Neural progenitor cell (in vitro differentiated cells): ENCODE measurements at places on chromosomes 2 and 18. TPM values are rescaled to one million over a fixed set of nuclear protein-coding genes. Genes with fewer than 3 reads are reported as not detected.

RUFY4 gene
- not detected in 2 replicates for total RNA-seq

DNA sequence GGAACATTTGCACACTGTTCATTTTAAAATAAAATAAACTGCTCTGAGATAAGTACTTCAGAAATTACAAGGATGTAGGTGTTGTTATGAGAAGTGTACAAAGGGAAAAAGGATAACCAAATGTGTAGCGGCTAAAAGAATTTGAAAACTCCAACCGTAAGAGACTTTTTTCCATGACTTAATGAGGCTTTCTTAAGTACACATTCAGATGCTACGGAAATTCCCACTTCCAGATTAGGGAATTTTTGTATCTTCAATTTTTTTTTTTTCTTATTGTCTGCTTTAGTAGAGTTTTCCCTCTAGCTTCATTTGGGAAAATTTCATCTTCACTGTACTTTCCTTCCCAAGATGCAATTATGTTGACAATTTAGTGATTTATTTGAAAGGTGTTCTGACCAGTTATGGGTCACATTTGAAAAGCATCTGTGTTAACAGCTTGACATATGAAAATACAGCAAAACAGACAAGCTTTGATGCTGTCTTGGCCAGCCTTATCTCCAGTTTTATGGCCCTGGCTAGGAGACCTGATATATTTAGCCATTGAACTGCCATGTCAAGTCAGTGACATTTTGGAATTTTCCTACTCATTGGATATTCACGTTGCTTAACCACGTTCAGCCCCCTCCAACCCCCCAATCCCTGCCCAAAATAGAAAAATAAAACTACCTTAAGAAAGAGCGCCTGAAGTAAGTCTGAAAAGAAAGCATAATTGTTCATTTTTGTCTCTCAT is 105.6 kb downstream of the FEZ2 start:
- no peak for DNase-seq
- H3K27ac ChIP-seq, result no peak overlapping the region
- no peaks in the 10 kb centered on the region for H3K27me3 ChIP-seq

DNA sequence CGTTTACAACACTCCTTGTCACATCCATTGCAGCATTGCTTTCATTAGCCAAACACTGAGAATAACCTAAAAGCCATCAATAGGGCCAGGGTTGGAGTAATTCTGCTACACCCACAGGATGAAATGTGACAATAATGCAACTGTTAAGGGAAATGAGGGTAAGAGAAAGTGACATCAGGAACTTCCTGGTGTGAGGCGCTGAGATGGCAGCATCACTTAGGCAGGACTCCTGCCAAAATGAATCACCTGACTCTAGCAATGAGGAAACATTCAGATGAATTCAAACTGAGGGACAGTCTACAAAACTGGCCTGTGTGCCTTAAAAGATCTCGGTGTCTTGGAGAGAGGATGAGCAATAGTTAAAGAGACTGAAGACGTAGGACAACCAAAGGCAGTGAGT is 115.6 kb upstream of the AGAP1 start:
- H3K27ac ChIP-seq, result no peak overlapping the region
- no peaks in the 10 kb centered on the region for H3K27me3 ChIP-seq
- no peaks in the 10 kb centered on the region for H3K4me1 ChIP-seq

- H3K4me3 ChIP-seq, result no peak overlapping the region
- no peaks in the 10 kb centered on the region for H3K27me3 ChIP-seq
- no peak overlapping the region for H3K27ac ChIP-seq
- peaks cover 26% of the 10 kb centered on the region for H3K4me1 ChIP-seq
Observed at GRCh38 chr2:143823296-143823695, 694.1 kb downstream of the ARHGAP15 start.

DAPL1 gene
- total RNA-seq, result not detected in 2 replicates

- no peaks in the 10 kb centered on the region for H3K36me3 ChIP-seq
- peaks cover 18% of the 10 kb centered on the region for H3K4me1 ChIP-seq
- H3K27me3 ChIP-seq, result no peaks in the 10 kb centered on the region
Observed at GRCh38 chr2:216784456-216784855, 75.4 kb downstream of the TNP1 start.

PDCD1 gene
- not detected in 2 replicates for total RNA-seq

DNA sequence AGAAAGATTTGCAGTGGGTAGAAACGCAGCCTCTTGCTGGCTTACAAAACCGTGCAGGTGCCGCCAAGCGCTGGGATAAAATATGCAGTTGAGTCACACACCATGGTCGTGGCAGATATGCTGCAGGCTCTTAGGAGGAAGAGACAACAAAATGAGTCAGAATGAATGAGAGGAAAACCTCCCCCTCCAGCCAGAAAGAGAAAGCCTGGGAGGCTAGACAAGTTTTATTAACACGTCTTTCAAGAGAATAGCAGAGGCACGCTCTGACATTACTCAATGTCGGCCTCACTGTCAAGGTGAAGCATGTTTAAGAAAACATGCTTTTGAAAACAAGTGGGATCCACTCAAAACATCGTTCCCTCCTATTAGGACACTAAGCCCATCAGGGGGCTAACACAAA is 37.1 kb upstream of the ZCCHC2 start:
- no peaks in the 10 kb centered on the region for H3K27me3 ChIP-seq
- H3K27ac ChIP-seq, result no peak overlapping the region
- H3K36me3 ChIP-seq, result no peaks in the 10 kb centered on the region

MMADHC gene
- total RNA-seq, result 149 and 178 TPM in 2 replicates

DNA sequence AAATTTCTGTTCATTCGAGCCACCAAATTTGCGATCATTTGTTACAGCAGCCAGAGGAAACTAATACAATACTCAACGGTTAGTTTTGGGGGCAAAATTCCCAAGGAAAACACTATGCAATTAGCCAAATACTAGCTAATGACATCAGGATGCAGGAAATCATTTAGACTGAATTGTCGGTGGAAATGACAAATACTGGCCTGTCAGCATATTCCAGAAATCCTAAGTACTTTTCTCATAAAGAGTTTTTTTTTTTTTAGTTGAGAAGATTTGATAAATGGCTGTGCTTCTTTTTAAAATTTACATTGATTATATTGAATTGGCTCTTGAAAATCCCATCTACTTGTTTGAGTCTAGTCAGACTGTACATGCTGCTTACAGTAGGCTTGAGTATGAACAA is 410.1 kb downstream of the SUCLG1 start:
- no peak overlapping the region for H3K27ac ChIP-seq
- no peak overlapping the region for H3K4me3 ChIP-seq
- no peaks in the 10 kb centered on the region for H3K4me1 ChIP-seq
- DNase-seq, result no peak

DNA sequence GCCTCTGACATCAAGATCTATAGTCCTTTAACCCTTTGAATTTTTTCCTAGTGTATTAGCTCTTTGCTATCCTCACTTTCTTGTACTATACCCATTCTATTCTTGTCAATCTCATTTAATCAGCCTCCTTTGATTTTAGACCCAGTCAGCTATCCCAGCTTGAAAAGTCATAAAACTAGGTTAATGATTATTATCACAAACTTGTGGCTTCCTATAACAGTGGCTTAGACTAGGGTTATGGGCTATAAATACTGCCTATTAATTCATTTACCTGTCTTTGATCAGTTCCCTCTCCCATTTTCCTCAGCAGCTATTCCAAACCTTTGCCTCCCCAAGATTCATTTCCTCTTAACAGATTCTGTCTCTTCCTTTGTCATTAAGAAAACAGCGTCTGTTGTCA is 174.8 kb downstream of the UBR3 start:
- no peak overlapping the region for H3K4me3 ChIP-seq
- H3K27me3 ChIP-seq, result no peaks in the 10 kb centered on the region
- no peak for DNase-seq
- H3K4me1 ChIP-seq, result no peaks in the 10 kb centered on the region

- H3K4me3 ChIP-seq, result no peak overlapping the region
- no peaks in the 10 kb centered on the region for H3K27me3 ChIP-seq
- DNase-seq, result no peak
- H3K36me3 ChIP-seq, result no peaks in the 10 kb centered on the region
Observed at GRCh38 chr2:217597681-217598080, 405.1 kb downstream of the TNS1 start.

GDF7 gene
- total RNA-seq, result not detected in 2 replicates

VRK2 gene
- 24.1 and 39.2 TPM in 2 replicates for total RNA-seq

NXPH2 gene
- total RNA-seq, result 2.7 and 4.3 TPM in 2 replicates

DNA sequence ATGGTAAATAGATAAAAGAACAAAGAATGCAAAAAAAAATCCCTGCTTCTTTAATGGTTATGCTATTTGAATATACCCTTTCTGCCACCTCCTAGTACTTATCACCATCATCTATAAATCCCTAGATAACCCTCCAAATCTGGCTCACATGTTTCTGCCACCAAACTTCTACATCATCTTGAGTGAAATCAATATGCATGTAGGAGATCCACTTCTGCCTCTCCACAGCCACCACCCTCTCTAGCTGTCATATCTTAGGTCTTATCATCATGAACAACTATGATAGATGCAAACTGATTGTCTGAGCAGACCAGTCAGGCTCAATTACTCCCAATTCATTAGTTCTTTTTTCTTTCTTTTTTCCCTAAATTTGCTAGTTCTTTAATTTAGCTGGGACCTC is 55.3 kb downstream of the STRN start:
- no peaks in the 10 kb centered on the region for H3K4me1 ChIP-seq
- H3K27me3 ChIP-seq, result no peaks in the 10 kb centered on the region
- no peaks in the 10 kb centered on the region for H3K36me3 ChIP-seq

DNA sequence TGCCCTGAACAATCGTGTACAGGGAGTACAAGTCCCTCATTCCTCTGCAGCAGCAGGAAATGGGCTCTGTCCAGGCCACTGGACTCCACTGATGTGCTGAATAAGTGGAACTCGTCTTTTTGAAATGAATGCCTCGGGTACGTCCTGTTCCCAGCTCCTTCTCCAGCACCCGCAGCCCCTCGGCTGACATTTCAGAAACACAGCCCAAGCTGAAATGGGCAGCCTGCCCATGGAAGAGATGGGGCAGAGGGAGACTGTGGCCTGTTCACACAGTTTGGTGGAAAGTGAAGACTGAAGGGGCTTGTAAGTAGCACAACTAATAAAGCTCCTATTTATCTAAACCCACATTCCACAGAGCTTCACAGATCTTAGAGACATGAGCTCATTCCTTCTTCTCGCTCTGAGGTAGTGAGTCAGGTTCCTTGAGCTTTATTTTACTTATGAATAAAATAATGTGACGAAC is 498.6 kb downstream of the TXNL1 start:
- no peaks in the 10 kb centered on the region for H3K4me1 ChIP-seq
- no peaks in the 10 kb centered on the region for H3K27me3 ChIP-seq
- no peak overlapping the region for H3K27ac ChIP-seq
- H3K36me3 ChIP-seq, result no peaks in the 10 kb centered on the region
- H3K4me3 ChIP-seq, result no peak overlapping the region

GRCh38 chr18:48806551-48807261 is 144.1 kb downstream of the SMAD7 start:
- DNase-seq, result no peak
- no peak overlapping the region for H3K4me3 ChIP-seq
- H3K27me3 ChIP-seq, result no peaks in the 10 kb centered on the region
- H3K4me1 ChIP-seq, result no peaks in the 10 kb centered on the region
- H3K27ac ChIP-seq, result no peak overlapping the region
- H3K36me3 ChIP-seq, result no peaks in the 10 kb centered on the region

- no peaks in the 10 kb centered on the region for H3K4me1 ChIP-seq
- peaks cover 8% of the 10 kb centered on the region for H3K27me3 ChIP-seq
- no peaks in the 10 kb centered on the region for H3K36me3 ChIP-seq
Observed at GRCh38 chr2:126635736-126636135, 20.2 kb upstream of the GYPC start.
